ENCODE measurements at places on chromosomes 1 and 21.

DNA sequence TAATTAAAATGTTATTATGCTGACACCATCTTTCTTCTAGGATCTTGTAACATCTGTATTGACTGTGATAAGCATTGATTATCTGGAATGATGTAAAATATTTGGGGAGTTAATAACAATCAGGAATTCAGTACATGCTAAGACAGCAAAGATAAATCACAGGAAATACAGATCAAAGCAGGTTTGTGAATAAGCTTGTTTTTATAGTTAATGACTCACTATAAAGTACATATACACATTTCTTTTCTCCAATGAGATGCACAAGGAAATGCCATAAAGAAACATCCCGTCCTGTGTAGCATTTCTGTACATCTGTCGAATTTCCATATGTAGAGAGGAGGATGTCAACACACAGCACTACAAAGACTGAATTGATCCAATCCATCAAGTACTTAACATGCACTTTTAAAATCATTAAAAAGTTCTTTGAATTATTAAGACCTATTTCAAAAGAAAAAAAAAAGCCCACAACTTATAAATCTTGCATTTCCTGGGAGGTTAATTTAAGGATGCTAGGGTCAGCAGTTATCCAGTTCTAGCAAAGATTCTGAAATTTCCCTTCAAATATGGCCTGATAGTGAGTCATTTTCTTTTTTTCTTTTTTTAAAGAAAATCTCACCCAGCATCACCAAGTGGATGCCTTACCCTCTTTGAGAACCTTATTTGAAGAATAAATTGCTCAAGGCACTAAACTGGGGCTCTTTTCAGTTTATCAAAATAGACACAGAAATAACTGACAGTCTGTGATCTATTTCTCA, 243.2 kb upstream of the NR5A2 start:
- DNase-seq: peak; percentile 61

DNA sequence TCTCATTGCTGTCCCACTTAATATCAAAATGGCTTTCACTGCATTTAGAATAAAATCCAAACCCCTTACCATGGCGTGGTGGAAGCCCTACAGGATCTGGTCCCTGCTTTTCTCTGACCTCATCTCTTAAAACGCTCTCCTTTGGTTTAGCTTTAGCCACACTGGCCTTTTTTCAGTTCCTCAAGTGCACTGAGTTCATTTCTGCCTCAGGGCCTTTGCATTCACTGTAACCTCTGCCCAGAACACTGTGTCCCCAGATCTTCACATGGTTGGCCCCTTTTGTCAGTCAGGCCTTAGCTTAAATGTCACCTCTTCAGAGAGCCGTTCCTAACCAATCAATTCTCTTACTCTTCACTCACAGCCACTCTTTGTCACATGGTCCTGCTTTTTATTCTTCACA, 21.5 kb downstream of the BCL9 start:
- DNase-seq: no peak

- peak; percentile 10 for DNase-seq
Measured at GRCh38 chr1:107263291-107263915, 122.6 kb downstream of the NTNG1 start.

DNA sequence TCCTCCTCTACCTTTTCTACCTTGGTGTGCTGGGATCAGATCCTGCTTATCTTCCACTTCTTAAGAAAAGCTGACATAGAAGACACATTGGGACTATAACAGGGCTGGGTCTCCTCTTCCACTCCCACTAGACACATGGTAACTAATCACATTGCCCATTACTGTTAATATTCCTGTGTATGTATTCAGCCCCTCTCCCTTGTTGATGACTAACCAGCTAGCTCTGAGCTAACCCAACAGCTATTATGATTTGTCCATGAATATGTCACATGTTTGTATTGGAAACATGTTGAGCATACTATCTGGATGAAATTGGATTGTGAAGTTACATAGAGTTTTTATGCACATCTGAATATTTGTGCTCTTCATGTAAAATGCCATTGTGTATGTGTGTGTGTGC, 52.9 kb downstream of the MPZL1 start:
- DNase-seq: peak; percentile 42

DNA sequence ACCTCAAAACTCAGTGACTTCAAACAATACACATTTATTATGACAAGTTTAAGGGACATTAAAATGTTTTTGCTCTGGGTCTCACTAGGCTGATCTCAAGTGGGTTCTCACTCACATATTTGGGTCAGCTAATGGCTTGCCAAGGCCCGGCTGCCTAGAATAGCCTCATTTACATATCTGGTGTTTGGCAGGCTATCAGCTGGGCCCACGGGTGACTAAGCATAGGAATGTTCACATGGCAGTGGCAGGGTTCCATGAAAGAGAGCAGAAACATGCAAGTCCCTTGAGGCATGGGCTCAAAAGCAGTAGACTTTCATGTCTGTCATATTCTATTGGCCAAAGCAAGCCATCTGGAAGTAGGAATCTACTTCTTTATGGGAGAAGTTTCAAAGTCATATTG, 492.6 kb downstream of the KCNT2 start:
- DNase-seq: peak; percentile 73

GRCh38 chr1:206737729-206738201, 32.8 kb upstream of the IL19 start:
- DNase-seq: no peak

DNA sequence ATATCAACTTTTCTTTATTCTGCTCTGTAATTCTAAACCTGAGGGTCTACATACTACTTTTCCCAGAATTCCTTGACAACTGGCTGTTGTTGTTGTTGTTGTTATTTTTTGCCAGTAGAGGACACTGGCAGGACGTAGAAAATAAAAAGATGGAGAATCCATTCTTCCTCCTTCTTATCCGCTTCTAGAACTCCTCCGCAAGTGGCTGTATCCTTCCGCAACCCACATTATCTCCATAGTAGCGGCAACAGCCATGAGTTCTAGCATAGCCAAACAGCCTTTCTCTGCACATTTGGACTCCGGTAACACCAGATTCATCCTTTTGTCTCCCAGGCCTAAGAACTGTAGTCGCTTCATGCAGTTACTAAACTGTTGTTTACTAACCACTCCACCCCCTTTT, 91.1 kb upstream of the CACHD1 start:
- DNase-seq: no peak

GRCh38 chr1:217563179-217563578, 67.7 kb downstream of the GPATCH2 start:
- no peak for DNase-seq

- DNase-seq: no peak
Measured at GRCh38 chr1:214440219-214440965, 111.0 kb downstream of the PTPN14 start.

DNA sequence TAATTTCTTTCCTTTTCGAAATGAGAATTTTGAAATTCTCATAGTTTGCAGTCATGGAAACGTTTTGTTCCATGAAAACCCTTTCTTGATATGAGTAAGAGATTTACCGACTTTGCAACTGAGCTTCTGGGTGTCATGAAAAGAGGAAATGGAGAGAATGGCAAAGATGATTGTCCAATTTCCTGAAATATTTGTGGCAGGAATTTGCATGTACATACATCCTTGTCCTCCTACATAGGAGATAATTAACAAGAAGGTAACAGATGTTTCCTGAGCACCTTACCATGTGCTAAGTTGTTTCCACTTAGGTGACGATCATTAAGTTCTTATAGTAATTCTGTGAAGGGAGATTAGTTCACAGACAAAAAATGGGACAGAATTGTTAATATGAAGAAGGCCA, 170.7 kb downstream of the NEGR1 start:
- DNase-seq: no peak

DNA sequence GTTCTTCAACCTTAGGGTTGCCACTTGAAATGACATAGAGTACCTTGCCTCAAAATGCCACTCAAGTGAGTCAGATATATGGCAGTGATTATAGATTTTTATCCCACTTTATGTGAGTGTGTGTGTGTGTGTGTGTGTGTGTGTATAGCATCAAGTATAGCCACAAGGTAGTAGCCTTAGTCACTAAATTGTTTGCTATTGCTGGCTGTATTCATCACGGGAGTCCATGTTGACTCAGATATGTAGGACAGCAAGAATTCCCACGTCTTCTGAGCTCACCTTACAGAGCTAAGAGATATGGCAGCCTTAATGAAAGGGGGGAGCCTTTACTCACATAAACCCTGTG, 9.3 kb downstream of the ETS2 start:
- peak; percentile 69 for DNase-seq

DNA sequence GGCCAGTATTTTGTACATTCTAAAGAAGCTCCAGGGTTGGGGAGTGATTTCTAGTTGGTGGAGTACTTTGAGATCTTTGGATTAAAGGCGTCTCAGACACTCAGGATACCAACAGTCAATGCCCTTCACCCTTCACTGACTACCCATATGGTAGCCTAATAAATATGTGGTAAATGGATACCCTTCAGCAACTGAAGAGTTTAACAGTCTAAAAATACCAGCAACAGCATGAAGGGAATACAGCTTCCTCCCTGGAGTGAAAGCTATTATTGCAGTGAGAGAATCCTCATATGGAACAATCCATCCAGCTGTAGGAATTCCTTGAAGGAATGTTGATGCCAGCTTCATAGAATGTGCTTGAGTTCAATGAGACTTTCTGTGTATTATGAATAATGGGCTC, 26.8 kb downstream of the DNAJC11 start:
- no peak for DNase-seq

GRCh38 chr1:9985001-9985400, 12.0 kb upstream of the RBP7 start:
- no peak for DNase-seq

GRCh38 chr1:212690816-212691403, 8.7 kb downstream of the BATF3 start:
- DNase-seq: no peak

DNA sequence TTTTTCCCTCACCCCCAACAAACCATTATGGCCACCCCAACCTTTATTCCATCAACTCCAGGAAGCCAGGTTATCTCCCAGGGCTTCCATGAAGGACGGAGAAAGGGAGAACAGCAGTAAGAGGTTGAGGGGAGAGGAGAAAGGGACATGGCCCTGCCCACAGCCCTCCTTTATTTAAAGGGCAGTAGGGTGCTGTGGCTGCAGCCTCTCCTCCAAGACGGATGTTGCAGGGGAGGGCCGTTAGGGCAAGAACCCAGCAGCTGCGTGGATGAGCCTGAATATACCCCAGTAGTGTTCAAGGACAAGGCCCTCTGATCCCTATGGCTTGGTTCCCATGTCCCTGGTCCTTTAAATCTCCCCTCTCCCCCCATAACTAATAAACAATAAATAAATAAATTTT, 5.9 kb downstream of the RXFP4 start:
- no peak for DNase-seq

- DNase-seq: no peak
Measured at GRCh38 chr1:165287781-165288180, 68.7 kb downstream of the LMX1A start.

GRCh38 chr1:56061824-56062223, 517.5 kb downstream of the PLPP3 start:
- no peak for DNase-seq

DNA sequence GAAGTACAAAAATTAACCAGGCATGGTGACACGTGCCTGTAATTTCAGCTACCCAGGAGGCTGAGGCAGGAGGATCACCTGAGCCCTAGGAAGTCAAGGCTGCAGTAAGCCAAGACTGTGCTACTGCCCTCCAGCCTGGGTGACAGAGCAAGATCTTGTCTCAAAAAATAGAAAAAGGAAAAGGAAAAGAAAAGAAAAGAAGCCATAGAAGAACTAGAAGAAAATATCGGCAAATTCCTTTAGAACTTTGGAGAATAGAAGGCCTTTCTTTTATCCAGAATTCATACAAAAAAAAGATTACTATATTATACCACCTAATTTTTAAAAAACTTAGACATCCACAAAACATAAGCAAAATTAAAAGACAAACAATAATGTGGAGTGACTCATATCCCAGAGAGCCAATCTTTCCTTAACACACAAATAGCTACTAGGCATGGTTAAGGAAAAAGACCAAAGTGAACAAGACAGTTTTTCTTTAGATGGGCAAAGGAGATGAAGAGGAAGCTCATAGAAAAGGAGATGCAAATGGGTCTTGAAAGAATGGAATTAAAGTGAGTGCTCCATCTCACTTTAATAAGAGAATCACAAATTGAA, 251.1 kb upstream of the IRF2BP2 start:
- no peak for DNase-seq

- DNase-seq: no peak
Measured at GRCh38 chr1:17134034-17134433, 14.8 kb upstream of the PADI2 start.

DNA sequence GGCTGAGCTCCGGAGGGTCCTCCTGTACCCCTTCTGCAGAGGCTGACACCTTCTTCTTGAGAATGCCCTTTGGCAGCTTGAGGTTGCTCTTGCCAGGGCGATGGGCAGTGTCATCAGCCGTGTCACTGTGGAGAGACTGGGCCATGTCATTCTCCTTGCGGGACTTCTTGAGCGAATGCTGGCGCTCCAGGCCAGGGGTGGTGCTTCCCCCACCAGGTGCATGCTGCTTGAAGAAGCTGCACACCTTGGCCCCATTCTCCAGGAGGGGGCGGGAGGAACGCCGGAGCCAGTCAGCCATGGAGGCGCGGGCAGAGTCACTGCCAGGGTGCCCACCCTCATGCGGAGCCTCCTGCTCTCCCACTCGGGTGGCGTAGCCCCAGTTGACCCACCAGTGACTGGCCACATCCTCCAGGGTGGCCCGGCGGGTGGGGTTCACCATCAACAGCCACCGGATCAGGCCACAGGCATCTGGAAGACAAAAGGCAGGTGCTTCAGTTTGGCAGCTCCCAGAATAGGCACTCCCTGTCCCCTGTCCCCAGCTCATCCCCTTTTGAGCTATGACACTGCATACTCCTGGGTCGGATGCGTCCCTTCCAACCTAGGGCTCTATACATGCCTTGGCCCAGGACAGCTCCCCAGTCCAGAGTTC, 17.4 kb downstream of the NUAK2 start:
- DNase-seq: no peak

DNA sequence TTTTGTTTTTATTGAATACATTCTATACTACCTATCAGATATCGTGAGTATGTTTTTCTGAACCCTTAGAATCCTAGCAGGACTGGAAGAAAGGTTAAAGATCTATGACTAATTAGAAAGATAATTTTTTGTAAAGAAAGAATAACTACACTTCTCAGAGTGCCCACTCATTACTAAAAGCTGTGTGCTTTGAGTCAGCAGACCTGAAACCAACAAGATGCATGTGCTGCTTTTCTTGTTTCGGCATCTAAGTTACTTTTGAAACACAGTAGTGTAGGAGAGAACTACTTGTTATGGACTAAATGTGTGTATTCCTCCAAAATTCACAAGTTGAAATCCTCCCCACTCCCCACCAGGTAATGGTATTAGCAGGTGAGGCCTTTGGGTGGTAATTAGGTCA, 127.8 kb upstream of the ESRRG start:
- DNase-seq: no peak

GRCh38 chr1:161738627-161739287, 10.8 kb upstream of the DUSP12 start:
- peak; percentile 82 for DNase-seq
